Motor neuron (in vitro differentiated cells): ENCODE measurements at places on chromosomes 12 and 14. TPM values are rescaled to one million over a fixed set of nuclear protein-coding genes. Genes with fewer than 3 reads are reported as not detected.

Gene NFYB
- 20.8 and 20.9 TPM in 2 replicates for total RNA-seq

Gene NPAS3
- 11.7 and 12.6 TPM in 2 replicates for total RNA-seq

Gene CMA1
- 8.3 and 9.7 TPM in 2 replicates for total RNA-seq

Gene RNASE1
- not detected in 2 replicates for total RNA-seq

Gene NTS
- 1.6 and 2.8 TPM in 2 replicates for total RNA-seq

Gene GPD1
- 6.4 and 7.5 TPM in 2 replicates for total RNA-seq

Gene OTOGL
- 0.64 and 0.74 TPM in 2 replicates for total RNA-seq

Gene VWF
- 0.32 and 0.58 TPM in 2 replicates for total RNA-seq

Gene BCL11B
- 0.17 and 0.26 TPM in 2 replicates for total RNA-seq

Gene MIP
- 0.91 and 1.3 TPM in 2 replicates for total RNA-seq

Gene KRT3
- total RNA-seq: 0.36 TPM in 1 of 2 replicates, not detected in the other

Gene GAPDH
- 3,691 and 4,096 TPM in 2 replicates for total RNA-seq

Gene KRT8
- total RNA-seq: 1.1 and 1.2 TPM in 2 replicates

Gene PLEKHG3
- total RNA-seq: 4.1 and 5.7 TPM in 2 replicates

Gene INHBC
- total RNA-seq: 0.23 and 0.38 TPM in 2 replicates

Gene RNF212B
- total RNA-seq: not detected in 2 replicates
